Activated naive CD4-positive, alpha-beta T cell treated with Interleukin-2 at 50 U/mL for 16 hours (primary cell): ENCODE measurements at places on chromosomes 7 and 10.

- no peak for DNase-seq
These were observed 26.0 kb upstream of the ITGA8 start for GRCh38 chr10:15745751-15746150.

GRCh38 chr7:96832092-96832662 is 122.5 kb upstream of the SEM1 start:
- no peak for DNase-seq

DNA sequence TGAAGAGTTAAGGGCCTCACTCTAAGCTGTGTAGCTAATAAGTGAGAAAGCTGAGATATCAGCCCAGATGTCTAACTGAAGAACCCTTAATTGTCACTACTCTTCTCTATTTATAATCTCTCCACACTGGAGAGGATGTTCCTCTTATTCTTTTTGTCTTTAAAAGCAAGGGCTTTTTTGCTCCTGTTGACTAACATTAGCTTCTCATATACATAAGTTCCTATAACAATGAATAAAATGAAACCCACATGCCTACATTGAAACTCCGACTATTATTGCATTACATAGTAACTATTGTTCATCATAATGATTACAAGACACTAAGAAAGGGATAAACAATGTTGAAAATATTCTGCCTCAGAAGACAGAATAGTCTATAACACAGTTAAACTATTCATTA is 67.1 kb downstream of the GNAT3 start:
- DNase-seq = no peak

DNA sequence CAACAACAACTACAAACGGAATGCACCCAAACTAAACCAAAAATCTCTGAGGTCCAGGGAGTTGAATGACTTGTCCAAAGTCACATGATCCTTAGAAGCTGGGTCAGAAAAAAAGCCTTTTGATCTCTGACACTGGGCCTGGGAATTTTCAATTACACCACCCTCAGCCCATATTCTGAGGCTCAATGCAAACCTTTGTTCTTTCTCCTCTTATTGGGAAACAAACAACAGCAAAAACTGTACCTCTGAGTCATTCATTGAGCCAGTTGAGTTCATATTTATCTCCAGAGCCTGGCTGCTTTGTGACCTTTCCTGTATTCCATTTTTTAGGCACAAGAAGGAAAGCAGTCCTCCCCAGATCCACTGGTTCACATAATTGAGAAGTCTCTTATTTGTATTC is 51.2 kb upstream of the SORCS1 start:
- DNase-seq = no peak

DNA sequence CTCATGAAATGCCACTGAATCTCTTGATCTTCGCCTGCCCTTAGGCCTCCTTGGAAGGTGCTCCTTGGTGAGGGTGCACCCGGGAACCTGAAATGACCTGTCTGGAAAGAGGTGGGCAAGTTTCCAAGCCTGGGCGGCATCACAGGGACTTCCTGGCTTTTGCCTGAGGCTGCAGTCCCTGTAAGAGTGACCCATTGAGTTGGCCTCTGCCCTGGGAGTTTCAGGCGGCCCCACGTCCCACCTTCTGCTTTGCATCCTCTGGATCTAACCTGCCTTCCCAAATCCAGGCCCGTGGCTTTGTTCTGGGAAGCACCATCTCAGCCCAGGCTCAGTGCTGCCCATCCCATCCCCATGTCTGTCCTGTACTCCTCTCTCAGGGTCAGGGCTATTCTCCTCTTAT is 356.4 kb downstream of the RPS24 start:
- no peak for DNase-seq

DNA sequence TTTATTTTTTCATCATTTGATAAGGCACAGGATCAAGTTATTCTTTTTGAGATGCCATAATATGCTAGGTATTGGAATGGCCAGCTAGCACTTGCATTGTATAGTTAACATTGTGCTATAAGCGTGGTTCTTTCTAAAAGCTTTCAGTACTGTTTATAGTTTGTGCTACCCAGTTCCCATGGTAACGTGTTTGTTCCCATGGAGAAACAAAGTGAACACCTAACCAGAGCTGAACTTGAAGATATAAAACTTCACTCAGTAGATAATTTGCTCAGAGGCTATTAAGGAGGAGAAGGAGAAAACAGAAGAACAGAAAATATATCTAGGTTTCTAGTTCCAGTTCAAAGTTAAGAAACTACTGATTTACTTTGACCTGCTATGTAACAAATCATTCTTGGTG is 23.6 kb upstream of the ITGB8 start:
- DNase-seq = no peak

GRCh38 chr10:49164559-49165188 is 23.5 kb downstream of the TMEM273 start:
- peak; percentile 46 for DNase-seq

DNA sequence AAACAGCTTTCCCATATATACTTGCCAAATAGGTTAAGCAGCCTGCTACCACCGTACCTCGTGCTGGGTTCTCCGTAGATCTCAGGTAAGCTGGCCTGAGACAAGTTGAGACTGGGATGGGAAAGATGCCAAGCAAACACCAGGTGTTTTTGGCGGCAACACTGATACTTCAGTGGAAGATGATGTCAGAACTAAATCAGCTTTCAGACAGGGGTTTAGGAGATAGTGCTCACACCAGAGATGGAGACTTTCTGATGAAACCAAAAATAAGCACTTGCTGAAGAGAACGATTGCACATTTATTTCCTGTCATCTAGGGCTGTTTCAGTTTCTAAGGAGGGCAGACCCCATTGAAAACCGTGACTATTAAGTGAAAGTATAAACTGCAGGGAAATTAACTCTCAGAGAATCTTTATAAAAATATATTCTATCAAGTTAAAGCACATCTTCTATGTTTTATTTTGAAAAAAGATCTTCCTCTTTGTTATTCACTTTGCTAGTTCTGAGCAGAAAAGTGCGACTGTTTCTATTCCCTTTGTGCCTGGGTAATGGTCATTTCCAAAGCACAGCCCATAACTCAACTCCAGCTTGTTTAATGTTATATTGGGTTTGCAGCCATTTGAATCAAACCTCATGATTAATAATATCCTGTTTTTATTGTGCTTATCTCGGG is 149.9 kb downstream of the CPED1 start:
- DNase-seq = no peak

- no peak for DNase-seq
These were observed 154.9 kb upstream of the TMEM72 start for GRCh38 chr10:44756216-44756615.

- DNase-seq = no peak
These were observed 31.9 kb downstream of the LDB3 start for GRCh38 chr10:86699991-86700840.

GRCh38 chr10:14839305-14839695 is 1.2 kb downstream of the HSPA14 start:
- DNase-seq = no peak

DNA sequence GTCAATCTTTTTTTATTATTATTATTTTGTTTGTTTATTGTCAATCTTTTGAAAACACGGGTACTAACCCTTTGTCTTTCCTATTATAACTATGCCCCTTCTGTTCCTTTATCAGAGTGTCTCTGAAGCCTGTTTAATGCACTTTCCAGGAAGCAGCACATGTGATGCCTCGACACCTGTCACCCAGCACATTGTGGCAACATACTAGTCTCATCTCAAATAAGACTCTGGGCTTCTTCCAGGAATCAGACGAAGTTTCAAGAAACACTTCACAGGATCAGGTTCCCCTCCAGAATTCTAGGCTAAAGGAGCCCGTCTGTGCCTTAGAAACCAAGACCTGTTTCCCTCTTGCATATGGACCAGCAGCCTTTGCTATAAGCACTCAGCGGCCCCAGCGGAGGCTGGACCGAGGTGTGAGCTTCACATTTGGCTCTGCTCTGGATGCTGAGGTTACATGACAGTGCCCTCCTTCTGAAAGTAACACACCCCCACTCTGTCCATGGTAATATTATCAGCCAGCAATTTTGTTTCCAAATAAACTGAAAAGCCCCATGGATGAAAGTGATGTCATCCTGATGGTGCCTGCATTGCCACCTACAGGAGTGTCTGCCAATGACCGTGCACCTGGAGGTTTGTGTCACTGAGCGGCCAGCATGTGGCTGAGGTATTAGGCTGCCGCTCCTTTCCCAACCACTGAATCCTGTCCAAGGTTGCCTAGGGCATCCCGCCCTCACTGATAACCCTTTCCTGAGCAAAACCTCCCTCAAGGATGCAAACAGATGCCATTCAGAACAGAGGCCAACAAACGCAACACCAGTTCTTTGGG is 38.1 kb downstream of the MKI67 start:
- no peak for DNase-seq
